ENCODE measurements at places on chromosomes 11 and 22.

DNA sequence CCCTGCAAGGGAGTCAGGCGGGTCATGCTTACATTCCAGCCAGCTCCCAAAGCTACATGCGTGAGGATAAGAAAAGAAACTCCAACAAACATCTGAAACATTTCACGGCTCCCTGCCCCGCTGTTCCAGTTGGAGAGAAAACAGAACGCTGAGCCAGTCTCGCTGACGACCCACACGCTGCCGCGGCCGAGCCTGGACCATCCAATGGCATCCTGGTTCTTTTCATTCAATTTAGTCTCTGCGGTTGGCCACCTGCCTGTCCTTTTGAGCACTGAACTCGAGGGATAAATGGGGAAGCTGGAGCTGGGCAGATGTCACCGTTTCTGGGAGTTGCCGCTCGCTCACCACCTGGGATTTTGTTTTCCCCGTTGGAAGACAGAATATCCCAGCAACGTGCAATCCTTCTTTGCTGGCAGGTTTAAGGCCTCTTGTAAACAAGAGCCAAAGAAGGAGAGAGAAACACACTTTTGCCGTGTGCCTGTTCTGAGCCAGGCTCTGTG lies 45.3 kb upstream of the SHISAL1 start:
- DNase-seq = no peak

- no peak for DNase-seq
Observed at GRCh38 chr22:49295465-49295743, 532.3 kb downstream of the BRD1 start.

GRCh38 chr11:35267504-35267903 lies 128.5 kb downstream of the CD44 start:
- DNase-seq = no peak

- DNase-seq = no peak
Observed at GRCh38 chr11:61946894-61947293, 3.3 kb upstream of the BEST1 start.

DNA sequence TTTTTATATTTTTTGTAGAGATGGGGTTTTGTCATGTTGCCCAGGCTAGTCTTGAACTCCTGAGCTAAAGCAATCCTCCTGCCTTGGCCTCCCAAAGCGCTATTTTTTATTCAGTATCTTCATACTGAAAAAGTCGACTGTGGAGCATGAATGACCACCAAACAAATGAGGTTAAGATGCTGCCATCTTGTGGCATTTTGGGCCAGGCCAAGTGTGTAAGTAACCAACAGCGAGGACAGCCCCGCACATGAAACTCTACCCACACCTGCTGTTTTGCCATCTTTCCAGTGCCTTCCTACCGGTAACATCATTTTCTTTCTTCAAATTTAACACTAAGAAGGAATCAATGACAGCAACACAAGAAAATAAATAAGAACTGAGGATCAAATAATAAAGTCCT lies 32.2 kb upstream of the AQP11 start:
- DNase-seq = no peak

DNA sequence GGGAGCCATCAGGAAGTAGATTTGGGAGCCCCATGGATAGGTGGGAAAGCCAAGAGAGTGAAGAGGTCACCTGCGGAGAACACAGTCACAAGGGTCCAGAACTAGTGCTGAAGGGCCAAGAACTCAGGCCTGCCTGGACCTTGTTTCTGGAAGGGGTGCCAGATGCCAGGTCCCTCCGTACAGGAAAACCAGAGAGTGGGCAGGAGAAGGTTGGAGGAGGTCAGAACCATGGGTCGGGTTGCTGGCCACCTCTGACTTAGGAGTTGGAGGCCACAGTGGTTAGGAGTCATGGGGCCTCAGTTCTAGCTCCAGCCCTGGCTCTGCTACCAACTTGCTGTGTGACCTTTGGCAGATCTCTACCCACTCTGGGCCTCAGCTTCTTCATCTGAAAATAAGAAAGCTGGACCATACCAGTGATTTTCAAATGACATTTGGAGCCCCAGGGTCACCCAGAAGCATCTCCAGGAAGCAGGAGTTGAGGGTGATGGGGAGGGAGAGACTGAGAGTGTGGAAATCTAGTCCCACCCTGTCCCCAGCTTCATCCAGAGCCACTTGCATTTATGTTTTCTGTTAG lies 20.8 kb upstream of the TUB start:
- no peak for DNase-seq

GRCh38 chr22:36245805-36246356 lies 6.6 kb upstream of the APOL2 start:
- DNase-seq = no peak

Data from T-helper 17 cell (primary cell).